ENCODE measurements at places on chromosomes 11 and 22.

DNA sequence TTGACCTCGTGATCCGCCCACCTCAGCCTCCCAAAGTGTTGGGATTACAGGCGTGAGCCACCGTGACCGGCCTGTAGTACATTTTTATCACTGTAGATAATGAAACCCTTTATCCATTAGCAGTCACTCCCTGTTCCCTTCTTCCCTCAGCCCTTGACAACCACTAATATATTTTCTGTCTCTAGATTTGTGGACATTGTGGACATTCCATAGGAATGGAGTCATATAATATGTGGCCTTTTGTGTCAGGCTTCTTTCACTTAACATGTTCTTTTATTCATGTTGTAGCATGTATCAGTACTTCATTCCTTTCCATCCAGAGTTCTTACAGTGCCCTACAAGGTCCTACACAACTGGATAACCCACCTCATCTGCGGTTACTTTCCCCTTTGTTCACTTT lies 30.5 kb downstream of the RRM1 start:
- no peak for DNase-seq

GRCh38 chr11:82676483-82677094 lies 57.1 kb downstream of the FAM181B start:
- DNase-seq = no peak

GRCh38 chr11:117639601-117640000 lies 157.4 kb downstream of the DSCAML1 start:
- no peak for DNase-seq

DNA sequence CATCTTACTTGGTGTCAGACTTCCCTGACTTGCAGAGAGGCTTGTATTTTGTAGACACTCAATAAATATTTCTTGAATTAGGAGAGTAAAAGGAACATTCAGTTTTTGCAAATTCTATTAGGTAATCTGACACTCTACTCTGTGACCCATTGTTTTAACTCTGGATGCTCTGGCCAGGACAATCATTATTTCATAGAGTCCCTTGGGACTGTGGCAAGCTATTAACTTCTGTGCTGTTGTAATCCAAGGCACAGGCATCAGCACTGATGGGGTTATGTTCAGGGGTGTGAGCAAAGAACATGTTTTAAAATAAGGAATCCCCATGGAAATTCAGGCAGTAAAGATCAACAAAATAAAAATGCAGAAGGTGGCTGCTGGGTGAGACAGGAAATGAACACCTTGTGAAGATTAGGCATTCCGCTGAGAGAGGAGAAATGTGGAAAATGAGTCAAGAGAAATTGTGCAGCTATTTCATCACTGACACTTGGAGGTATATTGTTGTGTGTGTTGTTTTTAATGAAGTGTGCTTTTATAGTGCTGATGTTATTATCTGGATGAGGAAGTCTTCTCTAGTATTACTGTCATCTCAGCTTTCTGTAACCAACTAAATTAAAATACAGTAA lies 175.2 kb downstream of the WNT11 start:
- DNase-seq = no peak

GRCh38 chr11:62881579-62882430 lies 1.1 kb downstream of the SLC3A2 start:
- peak; percentile 88 for DNase-seq

DNA sequence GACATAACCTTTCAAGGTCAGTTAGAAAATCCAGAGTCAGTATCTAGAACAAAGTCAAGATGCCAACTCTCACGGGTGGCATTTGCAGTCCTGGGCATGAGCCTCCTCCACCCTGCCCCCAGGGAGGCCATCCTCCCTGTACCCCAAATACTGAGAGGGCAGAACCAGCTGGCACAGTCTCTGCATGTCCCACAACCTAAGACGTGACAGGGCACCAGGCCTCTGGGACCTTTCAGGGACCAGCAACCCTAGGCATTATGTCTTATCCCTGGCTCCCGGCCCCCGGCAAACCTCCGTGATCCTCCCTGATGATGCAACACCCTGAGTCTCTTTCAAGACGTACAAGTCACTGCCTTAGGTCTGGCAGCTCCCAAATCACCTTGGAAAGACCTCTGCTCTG lies 2.0 kb downstream of the MB start:
- no peak for DNase-seq

GRCh38 chr11:9838961-9839360 lies 175.1 kb downstream of the SWAP70 start:
- DNase-seq = no peak

DNA sequence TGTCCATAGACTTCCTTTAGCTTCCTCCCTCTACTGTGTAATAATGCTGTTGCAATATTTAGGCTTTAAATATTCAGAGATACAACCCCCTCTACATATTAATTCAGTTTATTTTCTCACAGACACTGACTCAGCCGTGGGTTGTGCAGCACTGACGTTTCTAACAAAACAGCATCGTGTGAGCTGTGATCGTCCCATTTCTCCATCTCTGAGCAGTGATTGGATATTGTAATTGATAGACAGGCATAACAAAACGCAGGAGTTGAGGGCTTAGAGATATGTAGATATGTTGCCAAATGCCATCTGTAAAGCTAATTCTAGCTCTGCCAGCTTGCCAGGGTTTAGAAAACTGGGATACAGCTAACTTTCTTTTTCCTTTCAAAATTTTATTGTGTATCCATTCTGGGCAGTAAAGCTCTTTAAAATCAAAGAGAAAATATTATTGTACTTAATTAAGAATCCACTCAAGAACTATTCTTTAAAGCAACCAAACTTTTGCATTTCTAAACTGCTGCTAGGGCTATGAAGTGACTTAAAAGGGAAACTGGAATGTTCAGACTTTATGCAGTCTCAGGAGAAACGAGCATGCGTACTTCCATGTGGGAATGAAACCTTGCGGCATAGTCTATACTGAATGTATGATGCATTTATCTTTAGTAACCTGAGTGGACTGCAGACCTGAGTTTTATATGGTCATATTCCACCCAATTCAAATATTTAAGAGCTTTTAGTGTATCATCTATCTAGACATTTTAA lies 22.7 kb downstream of the BTBD10 start:
- no peak for DNase-seq

Measured in stimulated activated CD8-positive, alpha-beta memory T cell treated with anti-CD3 and anti-CD28 coated beads, Interleukin-2, amount 100 ng/mL, for 48 hours (primary cell).